ENCODE measurements at places on chromosomes 3 and 15. TPM values are rescaled to one million over a fixed set of nuclear protein-coding genes. Genes with fewer than 3 reads are reported as not detected.

Gene ISLR
- 76.8 TPM for total RNA-seq

Gene CYP8B1
- not detected for total RNA-seq

Gene HYKK
- total RNA-seq, result 6.8 TPM

DNA sequence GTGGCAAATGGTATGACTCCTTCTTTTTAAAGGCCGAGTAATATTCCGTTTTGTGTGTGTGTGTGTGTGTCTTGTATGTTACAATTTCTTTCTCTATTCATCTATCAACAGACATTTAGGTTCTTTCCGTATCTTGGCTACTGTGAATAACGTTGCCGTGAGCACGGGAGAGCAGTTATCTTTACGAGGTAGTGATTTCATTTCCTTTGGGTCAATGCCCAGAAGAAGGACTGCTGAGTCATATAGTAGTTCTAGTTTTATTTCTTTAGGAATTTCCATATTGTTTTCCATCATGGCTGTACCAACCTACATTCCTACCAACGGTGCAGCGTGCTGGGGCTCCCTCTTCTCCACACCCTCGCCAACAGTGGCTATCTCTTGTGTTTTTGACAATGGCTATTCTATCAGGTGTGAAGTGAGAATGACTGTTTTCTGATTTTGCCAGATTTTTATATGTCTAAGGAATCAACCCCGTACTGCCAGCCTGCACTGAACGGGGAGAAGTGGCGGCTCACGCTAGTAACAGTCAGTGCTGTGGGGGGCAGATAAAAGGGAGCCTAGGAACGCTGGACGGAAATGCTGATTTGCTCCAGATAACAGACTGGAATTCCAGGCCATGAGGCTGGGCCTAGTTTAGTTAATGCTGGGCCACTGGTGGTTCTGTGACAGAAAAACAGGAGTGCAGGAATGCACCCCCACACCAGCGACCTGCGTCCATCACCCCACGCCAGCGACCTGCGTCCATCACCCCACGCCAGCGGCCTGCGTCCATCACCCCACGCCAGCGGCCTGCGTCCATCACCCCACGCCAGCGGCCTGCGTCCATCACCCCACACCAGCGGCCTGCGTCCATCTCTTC, 168.1 kb downstream of the XXYLT1 start:
- no peaks in the 10 kb centered on the region for H3K36me3 ChIP-seq
- H3K4me3 ChIP-seq, result no peak overlapping the region
- no peaks in the 10 kb centered on the region for H3K27me3 ChIP-seq
- peaks cover 20% of the 10 kb centered on the region for H3K4me1 ChIP-seq
- no peak for DNase-seq

DNA sequence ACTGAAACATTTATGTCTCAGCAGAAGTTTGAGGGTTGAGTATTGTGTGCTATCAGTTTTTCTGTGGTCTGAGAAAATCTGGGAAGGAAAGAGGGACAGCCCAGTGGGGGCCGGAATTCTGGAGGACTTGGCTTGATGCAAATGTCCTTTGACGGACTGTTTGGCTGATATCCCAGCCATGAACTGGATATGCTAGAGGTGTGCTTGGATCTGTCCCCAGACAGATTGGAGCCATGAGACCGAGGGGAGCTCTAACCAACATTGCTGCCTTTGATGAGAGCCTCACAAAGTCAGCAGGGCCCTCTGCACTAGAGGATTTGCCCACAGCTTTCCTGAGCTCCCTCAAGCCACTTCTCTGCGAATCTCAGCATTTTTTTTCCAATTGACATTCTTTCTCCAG, 405.6 kb downstream of the NTRK3 start:
- no peaks in the 10 kb centered on the region for H3K36me3 ChIP-seq
- no peaks in the 10 kb centered on the region for H3K4me1 ChIP-seq
- H3K27ac ChIP-seq, result no peak overlapping the region
- no peaks in the 10 kb centered on the region for H3K27me3 ChIP-seq
- DNase-seq, result no peak
- no peak overlapping the region for H3K4me3 ChIP-seq

DNA sequence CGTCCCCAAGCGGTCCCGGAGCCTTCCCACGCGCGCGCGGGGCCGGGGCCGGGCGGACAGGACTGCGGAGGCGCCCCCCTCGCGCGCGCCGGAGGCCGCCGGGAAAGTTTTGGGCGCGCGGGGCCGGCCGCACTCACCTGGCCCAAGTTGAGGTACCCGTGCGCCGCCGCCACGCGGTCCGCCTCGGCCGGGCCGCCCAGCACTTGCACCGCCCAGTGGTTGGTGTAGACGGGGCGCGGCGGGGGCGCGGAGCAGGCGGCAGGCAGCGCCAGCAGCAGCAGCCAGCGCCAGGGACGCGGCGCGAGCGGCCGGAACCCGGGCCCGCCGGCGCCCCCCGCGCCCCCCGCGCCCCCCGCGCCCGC, 289 bp downstream of the PCSK6 start:
- no peaks in the 10 kb centered on the region for H3K36me3 ChIP-seq
- no peak overlapping the region for H3K27ac ChIP-seq
- no peak for DNase-seq
- no peaks in the 10 kb centered on the region for H3K4me1 ChIP-seq
- H3K27me3 ChIP-seq, result peaks cover 6% of the 10 kb centered on the region

GRCh38 chr15:91632981-91633380, 220.5 kb upstream of the SLCO3A1 start:
- no peaks in the 10 kb centered on the region for H3K36me3 ChIP-seq
- no peaks in the 10 kb centered on the region for H3K4me1 ChIP-seq
- H3K27me3 ChIP-seq, result no peaks in the 10 kb centered on the region
- no peak for DNase-seq
- no peak overlapping the region for H3K27ac ChIP-seq
- no peak overlapping the region for H3K4me3 ChIP-seq

DNA sequence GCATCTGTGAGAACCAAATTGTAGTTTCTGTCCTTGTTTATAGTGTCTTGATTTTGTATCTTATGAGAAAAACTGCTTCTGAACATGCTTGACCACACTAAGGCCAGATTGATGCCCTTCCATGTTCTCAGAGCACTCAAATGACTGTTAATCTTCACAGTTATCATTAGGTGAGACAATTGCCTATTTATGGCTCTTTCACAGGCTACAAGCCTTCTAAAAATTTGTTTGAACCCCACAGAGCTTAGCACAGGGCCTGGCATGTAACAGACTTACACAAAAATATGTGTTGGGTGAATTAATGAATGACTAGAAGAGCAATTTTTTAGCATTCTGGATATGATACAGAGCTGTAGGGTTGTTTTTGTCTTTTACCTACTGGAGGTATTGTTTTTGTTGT, 43.1 kb downstream of the BTLA start:
- no peaks in the 10 kb centered on the region for H3K36me3 ChIP-seq
- H3K4me1 ChIP-seq, result peaks cover 10% of the 10 kb centered on the region
- no peak for DNase-seq
- no peak overlapping the region for H3K4me3 ChIP-seq
- no peak overlapping the region for H3K27ac ChIP-seq
- H3K27me3 ChIP-seq, result no peaks in the 10 kb centered on the region

DNA sequence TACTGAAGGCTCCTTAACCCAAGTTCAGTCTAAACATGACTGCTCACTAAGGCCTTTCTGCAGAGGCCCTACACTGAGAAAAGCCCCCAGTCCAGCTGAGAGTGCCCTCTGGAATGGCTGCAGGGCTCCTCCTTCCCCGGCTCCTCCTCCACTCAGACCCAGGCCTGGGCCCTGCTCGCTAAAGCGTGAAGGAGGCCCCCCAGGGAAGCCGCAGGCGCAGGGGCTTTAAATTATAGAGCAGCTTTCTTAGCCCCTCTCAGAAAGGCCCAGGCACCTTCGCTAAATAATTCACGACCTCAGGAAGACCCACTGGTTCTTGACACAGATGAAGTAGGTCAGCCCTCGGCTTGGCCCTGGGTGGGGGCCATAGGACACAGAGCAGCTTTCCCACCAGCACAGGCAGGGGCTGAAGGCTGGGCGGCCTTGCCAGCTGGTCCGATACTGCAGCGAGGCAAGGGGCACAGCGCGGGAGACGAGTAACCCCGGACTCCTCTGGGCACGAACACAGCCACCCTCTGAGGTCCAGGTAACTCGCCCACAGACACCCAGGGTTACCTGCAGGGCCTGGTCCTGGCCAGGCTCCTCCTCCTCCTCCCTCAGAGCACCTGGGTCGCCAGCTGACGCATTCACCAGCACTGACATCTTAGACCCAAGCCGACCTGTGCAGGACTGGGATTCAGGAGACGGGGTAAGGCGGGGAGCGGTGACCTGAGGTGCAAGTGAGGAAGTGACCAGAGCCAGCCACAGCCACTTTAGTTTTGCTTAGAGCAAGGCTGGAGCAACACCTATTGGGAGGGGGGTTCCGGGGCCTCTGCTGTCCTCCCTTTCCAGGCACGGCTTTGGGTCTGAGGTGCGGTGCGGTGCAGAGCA, 36.9 kb downstream of the RBPMS2 start:
- no peaks in the 10 kb centered on the region for H3K27me3 ChIP-seq
- no peak overlapping the region for H3K27ac ChIP-seq
- no peaks in the 10 kb centered on the region for H3K36me3 ChIP-seq
- no peak for DNase-seq
- no peak overlapping the region for H3K4me3 ChIP-seq

- H3K27ac ChIP-seq, result peak overlapping the region; percentile 83
- H3K4me3 ChIP-seq, result peak overlapping the region; percentile 71
- H3K27me3 ChIP-seq, result no peaks in the 10 kb centered on the region
- H3K4me1 ChIP-seq, result peaks cover 14% of the 10 kb centered on the region
- no peaks in the 10 kb centered on the region for H3K36me3 ChIP-seq
Observed at GRCh38 chr3:172749230-172749965, 1.1 kb upstream of the ECT2 start.

DNA sequence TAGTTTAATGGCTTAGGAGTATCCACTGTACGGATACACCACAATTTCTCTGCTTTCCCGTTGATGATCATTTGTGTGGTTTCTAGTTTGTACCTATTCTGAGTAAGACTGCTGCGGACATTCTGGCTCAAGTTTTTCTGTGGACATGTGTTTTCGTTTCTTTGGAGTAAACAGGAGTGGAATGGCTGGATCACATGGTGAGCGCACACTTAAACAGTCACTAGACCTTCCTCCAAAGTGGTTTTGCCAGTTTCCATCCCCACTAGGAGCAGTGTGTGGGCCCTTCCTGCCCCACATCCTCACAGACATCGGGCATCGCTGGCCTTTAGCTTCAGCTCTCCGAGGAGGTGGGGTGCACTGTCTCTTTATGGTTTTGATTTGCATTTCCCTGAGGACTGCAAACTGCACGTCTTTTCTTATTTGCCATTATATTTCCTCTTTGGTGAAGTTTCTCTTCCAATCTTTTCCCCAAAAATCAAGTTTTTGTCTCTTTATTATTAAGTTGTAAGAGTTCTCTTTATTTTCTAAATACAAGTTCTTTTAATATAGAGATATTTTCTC, 94.1 kb downstream of the VGLL4 start:
- DNase-seq, result no peak
- no peak overlapping the region for H3K4me3 ChIP-seq
- no peaks in the 10 kb centered on the region for H3K27me3 ChIP-seq
- no peaks in the 10 kb centered on the region for H3K36me3 ChIP-seq
